Hematopoietic multipotent progenitor cell treated with erythropoietin and hydrocortisone succinate and interleukin-3 and kit ligand, for 15 days (in vitro differentiated cells): ENCODE measurements at places on chromosomes 12 and 14.
A peak's percentile ranks its signal among the peaks of the same experiment; 100 is the strongest.

DNA sequence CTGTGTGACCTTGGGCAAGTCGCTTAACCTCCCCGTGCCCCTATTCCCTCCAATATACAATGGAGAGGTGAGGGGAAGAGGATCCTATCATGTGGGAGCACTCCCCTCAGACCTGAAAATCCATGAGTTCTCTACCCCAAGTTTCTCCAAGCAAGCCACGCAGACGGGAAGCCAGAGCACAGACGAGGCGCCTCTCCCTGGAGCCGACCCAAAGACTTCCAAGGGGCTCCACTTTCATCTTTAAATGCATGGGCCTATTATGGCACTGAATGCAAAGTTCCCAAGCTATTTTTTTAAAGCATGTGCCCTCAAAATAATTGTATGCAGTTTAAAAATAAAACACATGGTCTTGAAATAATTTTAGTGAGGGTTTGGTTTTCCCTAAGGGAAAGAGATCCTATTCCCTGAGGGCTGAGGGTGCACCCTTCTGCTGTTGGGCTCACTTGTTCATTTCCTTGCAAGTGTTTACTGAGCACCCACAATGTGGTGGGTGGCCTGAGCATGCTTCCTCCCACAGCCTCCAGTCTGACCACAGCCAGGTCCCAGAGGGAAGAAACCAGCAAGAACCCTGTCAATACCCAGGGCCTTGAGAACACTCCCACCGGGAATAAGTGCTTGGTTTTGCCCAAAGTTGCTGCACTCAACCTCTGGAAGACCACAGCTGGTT lies 14.6 kb downstream of the CMKLR1 start:
- no peak for DNase-seq

- DNase-seq: peak; percentile 3
These were observed 285.3 kb downstream of the DAD1 start for GRCh38 chr14:22303589-22304195.

GRCh38 chr14:22837750-22838538 lies 1.6 kb downstream of the MMP14 start:
- no peak for DNase-seq

DNA sequence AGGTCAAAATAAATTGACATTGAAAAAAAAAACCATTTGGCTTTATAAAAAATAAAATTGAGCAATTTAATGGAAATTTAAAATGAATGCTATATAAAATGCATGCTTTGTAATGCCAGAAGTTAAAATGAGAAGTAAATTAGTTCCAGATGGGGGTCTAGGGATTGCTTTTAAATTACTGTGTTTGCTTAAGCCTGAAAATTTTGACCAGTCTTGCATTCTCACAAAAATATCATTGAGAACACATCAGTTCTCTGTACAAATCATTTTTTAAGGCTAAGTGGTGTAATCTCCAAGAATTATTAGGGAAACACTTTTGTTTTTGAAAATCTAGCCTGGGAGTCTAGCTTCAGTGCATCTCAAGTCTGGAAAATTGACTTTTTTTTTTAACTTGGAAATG lies 90.7 kb downstream of the RERG start:
- no peak for DNase-seq

- peak; percentile 73 for DNase-seq
These were observed 38.9 kb downstream of the PPP1R13B start for GRCh38 chr14:103808403-103809001.

DNA sequence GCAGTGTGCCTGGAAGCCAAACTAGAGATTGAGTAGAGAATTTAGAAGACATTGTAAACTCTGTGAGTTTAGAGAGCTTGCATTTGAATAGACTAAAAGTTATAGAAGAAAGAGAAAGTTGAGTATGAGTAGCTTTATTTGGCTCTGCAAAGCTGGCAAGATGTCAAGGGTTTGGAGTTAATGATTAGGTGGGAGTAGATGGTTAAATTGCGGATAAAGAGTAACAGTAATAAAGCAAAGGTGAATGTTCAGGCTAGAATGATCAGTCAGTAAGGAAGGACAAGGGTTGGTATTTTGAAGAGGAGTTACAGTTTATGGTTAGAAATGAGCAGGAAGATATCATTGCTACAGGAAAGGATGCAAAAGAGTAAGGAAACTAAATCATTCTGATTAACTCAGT lies 5.2 kb downstream of the PPM1A start:
- DNase-seq: peak; percentile 39

DNA sequence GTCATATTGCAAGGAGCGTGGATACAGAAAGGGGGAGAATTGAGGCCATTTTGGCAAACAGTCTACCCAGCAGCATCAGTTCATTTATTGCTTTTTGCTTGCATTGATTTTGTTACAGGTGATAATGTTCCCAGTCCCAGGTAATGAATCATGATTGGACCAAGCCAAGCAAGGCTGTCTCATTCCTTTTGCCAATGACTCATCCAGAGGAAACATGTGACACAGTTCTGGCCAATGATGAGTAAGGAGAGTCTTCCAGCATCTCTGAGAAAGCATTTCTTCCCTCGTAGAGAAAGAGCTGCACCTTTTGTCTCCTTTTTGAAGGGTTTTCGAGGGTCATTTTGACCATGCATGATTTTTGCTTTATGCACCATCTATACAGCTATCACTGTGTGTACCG lies 68.2 kb downstream of the SLC15A4 start:
- DNase-seq: no peak

- DNase-seq: no peak
These were observed 106.5 kb downstream of the SAMD4A start for GRCh38 chr14:54673193-54674045.

DNA sequence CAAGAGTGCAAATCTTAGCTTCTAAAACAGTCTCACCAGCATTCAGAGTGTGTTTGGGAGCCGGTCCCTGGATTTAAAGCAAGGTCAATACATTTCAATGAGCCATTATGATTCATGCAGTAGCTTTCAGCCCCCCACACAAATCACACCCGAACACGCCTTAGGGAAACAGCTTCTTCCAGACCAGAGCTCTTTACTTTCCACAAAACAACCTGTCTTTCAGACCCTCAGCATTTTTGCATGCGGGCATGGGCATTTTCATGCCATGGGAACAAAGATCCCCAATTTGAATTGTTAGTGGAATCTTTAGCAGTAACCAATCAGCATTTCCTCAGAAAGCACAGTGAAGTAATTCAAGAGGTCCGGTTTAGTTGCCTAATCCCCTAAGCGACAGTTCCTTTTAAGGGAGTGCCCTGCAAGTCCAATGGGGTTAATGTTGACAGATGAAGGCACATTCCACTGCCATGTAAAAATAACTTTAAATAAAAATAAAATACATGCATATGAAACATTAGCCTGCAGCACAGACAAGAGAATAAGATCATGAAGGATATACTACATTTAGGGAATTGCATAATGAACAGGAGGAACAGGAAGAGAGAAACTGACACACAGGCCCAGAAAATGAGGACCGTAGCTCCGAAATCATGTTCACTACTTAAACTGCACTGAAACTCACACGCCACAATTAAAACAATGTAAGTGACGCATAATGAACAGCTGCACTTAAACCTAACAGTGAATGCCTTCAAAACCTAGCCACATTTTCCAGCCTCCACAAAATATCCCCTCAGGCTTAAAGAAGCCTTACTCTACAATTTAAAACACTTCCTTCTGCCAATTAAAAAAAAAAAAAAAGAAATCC lies 4.0 kb downstream of the VPS37B start:
- DNase-seq: no peak

DNA sequence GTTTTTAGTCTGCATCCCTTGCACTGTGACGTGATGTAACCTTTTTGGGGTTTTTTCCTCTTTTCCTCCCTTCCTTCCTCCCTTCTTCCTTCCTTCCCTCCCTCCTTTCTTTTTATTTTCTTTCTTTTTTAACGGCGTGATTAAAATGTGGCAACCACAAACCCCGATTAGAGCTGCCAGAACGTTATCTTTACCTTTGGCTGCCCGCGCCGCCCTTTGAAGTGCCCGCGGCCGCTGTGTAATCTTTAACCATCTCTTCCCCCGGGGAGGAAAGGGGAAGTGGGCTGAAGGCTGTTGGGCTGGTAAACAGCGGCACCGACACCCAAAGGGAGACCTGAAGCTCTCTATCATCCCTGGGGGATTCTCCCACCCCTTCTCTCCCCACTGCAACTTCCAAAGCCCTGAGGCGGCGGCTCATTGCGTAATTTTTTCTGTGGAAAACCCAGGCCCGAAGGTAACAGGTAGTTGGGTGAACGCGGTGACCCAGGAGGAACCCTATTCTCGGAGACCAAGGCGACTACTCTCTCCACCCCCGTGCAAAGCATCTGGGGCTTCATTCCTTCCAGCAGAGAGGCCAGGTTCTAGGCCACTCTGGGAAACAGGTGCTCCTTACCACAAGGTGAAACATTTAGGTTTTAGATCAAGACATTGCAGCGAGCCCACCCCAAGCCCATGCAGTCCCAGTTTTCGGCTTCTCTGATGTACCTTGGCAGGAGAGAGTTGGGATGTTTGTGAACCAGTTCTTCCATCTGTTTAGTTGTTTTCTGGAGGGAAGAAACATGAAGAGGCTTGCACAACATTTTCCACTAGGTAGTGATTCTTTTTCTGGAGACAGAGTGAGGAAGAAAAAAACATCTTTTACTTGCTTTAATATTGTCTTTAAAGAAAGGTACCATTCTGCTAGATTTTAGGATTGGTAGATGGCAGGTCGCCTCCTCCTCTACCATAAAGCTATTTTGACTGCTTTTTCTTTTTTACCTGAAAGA lies 1.5 kb downstream of the LGR5 start:
- DNase-seq: no peak

- no peak for DNase-seq
These were observed 83.4 kb downstream of the TMX1 start for GRCh38 chr14:51323492-51323891.

- no peak for DNase-seq
These were observed 460.6 kb upstream of the FOXG1 start for GRCh38 chr14:28305938-28306337.

GRCh38 chr12:95179011-95179410 lies 38.3 kb downstream of the FGD6 start:
- DNase-seq: no peak

- DNase-seq: no peak
These were observed 54.0 kb upstream of the ATP2B1 start for GRCh38 chr12:89762498-89763170.

- DNase-seq: no peak
These were observed 7.0 kb upstream of the MMP19 start for GRCh38 chr12:55849616-55850343.

- DNase-seq: no peak
These were observed 465.0 kb upstream of the ATP2B1 start for GRCh38 chr12:90173499-90174197.

DNA sequence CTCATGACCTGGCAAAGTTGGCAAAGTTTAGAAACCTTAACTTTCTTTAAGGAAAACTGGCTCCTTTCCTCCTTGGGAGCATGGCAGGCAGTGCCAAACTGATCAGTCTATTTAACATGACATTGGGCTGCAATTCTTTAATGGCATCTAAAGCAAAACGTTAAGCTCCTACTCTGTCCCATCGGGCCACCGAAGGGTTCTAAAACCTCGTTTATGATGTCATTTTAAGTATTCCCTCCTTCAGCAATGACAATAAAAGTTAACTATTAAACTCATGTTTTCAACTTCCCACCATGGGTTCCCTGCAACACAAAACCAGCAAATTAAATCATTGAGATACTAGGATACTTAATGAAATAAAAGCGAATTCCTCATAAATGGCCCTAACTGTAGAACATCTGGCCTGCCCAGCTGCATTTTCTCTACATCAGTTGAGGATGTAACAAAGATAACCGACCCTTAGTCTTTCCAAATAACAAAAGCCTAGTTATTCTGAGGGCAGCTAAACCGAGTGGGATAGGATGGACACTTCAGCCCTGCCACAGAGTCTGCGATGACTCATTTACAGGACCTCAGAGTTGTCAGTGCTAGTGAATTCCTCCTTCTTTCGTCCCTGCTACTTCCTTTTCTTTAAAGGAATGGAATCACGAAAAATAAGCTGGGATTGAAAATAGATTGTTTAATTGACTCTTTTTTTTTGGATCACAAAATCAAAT lies 34.5 kb upstream of the RIC8B start:
- DNase-seq: no peak

DNA sequence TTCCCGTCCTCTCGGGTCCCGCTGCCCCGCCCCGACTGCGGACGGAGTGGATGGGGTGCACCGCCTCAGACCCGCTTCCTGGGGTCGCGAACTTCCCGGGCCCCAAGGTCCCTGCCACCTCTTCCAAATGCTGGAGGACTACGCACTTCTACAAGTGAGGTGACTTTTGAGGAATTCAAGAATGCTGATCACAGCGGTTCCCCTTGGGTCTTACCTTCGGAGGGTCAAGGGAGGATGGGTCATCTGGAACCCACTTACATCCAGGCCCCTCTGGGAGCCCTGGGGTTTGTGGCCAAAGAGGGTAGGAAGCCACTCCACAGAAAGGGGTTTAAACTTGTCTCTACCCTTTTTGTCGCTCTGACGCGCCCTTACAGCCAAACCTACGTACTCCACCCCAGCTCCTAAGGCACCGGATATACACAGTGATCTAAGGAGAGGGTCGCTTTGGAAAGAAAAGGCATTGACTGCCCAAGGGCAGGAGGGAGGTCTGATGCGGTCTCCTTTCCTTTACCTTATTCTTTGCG lies 532 bp upstream of the PRKD1 start:
- DNase-seq: no peak

GRCh38 chr14:53310412-53310811 lies 157.3 kb upstream of the DDHD1 start:
- no peak for DNase-seq

- no peak for DNase-seq
These were observed 200.8 kb downstream of the VRK1 start for GRCh38 chr14:96997996-96998395.

- no peak for DNase-seq
These were observed 81.8 kb downstream of the IRF2BPL start for GRCh38 chr14:76946753-76947077.

DNA sequence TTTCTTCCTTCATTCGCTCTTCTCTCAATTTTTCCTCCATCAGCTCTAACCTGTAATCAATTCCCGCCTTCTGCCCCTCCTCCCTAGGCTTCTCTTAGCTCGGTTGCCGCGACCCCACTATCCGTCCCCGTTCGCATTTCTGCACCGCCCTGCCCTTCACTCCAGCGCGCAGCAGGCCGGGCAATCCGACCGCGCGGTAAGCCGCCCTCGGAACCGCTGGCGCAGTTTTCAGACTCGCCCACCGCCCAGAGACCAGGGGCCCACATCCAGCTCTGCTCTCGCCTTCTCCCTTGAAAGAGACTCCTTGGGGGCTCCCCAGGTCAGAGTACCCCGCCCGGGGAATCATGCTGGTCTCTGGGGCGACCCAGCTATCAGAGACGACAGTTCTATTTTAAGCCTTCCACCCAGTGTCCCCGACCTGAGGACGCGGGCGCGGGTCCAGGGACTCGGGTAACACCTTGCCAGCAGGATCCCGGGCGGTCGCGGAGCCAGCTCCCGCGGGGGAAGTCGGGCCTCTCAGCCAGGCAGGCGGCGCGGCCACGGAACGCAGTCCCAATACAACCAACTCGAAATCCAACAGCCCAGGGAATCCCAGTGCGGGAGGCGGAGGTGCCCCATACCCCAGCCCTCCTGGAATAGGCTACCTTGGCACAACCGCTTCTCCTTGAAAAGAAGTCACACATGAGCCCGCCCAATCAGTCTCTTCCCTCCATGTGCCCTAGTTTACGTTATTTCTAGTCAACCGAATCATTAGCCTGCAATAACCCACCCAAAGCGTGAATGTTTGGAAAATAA lies 5.7 kb upstream of the SLC38A4 start:
- DNase-seq: no peak

GRCh38 chr14:23141706-23142444 lies 22.8 kb upstream of the CEBPE start:
- no peak for DNase-seq

- no peak for DNase-seq
These were observed 125.5 kb downstream of the LMNTD1 start for GRCh38 chr12:25427337-25428249.

GRCh38 chr14:55327179-55327578 lies 56.0 kb downstream of the FBXO34 start:
- no peak for DNase-seq
